ENCODE measurements at places on chromosomes 11 and 22.

GRCh38 chr22:37100589-37101127, 8.9 kb downstream of the TMPRSS6 start:
- no peak for DNase-seq

DNA sequence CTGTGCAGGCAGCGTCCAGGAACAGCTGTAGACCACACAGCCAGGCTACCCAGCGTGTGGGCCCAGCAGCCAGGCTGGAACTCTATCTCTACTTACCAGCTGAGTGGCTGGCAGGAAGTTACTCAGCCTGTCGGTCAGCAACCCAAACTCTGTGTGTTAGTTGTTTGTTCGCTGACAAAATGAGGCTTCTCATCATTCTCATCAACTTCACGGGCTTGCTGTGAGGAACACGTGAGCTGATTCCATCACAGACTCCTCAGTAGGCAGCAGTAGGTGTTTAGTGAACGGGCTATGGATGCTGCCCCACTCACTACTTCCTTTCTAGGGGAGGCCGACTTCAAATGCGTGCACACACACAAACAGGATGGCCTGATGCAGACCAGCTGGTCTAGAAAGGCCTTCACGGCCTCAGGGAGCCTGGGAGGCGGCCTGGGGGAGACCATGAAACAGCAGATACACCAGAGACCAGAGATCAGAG, 830 bp upstream of the SPDYC start:
- DNase-seq, result no peak

- no peak for DNase-seq
These were observed 124.4 kb downstream of the ETS1 start for GRCh38 chr11:128462922-128463321.

DNA sequence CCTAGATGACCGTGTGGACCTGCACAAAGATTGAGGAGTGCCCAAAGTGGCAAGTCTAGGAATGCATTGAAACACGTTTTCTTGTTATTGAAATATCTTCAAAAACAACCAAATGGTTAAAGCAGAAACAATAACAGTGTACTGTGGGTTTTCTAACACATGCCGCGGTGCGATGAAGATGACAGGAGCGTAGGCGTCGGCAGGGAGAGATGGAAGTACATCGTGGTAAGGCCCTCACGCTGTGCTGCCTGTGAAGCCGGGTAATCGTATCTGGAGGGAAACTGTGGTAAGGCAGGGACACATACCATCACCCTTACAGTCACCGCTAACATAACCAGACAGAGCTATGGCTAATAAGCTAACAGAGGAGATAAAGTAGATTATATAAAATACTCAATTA, 261.4 kb downstream of the TBC1D22A start:
- DNase-seq, result no peak

- no peak for DNase-seq
These were observed 25.8 kb upstream of the P2RY2 start for GRCh38 chr11:73192272-73192671.
